B cell (primary cell): ENCODE measurements at places on chromosomes 3 and 15.
A peak's percentile ranks its signal among the peaks of the same experiment; 100 is the strongest.

- H3K27ac ChIP-seq = no peak overlapping the region
- no peak overlapping the region for H3K4me3 ChIP-seq
- no peaks in the 10 kb centered on the region for H3K36me3 ChIP-seq
- no peaks in the 10 kb centered on the region for H3K27me3 ChIP-seq
These were observed 42.5 kb downstream of the HERC1 start for GRCh38 chr15:63791228-63791627.

- H3K36me3 ChIP-seq = no peaks in the 10 kb centered on the region
- no peaks in the 10 kb centered on the region for H3K4me1 ChIP-seq
- DNase-seq = no peak
- no peaks in the 10 kb centered on the region for H3K27me3 ChIP-seq
These were observed 5.4 kb upstream of the CRBN start for GRCh38 chr3:3184876-3185275.

- no peak overlapping the region for H3K27ac ChIP-seq
- no peaks in the 10 kb centered on the region for H3K27me3 ChIP-seq
- no peaks in the 10 kb centered on the region for H3K4me1 ChIP-seq
- H3K4me3 ChIP-seq = no peak overlapping the region
- no peaks in the 10 kb centered on the region for H3K36me3 ChIP-seq
These were observed 251.7 kb downstream of the KCNMB2 start for GRCh38 chr3:178787960-178788359.

- peak overlapping the region; percentile 19 for H3K27ac ChIP-seq
- no peaks in the 10 kb centered on the region for H3K36me3 ChIP-seq
- H3K4me1 ChIP-seq = peaks cover 32% of the 10 kb centered on the region
- H3K27me3 ChIP-seq = no peaks in the 10 kb centered on the region
These were observed 2.9 kb downstream of the SMARCC1 start for GRCh38 chr3:47778746-47779145.

- DNase-seq = no peak
- H3K27ac ChIP-seq = no peak overlapping the region
- H3K36me3 ChIP-seq = peaks cover 39% of the 10 kb centered on the region
- H3K4me1 ChIP-seq = peaks cover 18% of the 10 kb centered on the region
These were observed 2.0 kb downstream of the TMEM62 start for GRCh38 chr15:43135351-43135750.

DNA sequence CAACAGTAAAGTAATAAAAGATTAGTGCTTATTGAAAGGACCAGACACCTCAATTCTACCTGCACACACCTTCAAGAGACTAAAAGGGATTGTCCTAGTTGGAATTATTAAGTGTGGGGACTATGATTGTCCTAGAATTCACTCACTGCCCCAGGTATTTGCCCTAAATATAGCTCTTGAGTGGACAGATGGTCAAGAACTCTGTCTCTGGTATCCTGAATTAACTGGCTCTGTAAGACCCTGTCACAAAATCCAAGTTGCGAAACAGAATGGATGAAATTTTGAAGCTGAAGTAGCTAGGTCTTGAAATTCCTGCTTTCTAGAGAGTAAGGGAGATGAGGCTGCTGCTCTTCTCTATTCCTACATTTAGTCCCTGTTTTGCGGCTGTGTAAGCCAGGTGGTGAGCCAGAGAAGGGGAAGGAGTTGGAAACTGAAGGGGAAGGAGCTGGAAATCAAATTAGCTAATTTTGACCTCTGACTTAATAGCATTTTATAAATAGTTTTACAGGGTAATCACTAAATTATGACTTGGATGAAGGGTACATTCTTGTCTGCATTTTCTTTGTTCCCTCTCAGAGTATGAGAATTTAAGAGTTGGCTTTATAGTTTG lies 34.5 kb downstream of the KBTBD12 start:
- H3K27me3 ChIP-seq = no peaks in the 10 kb centered on the region
- no peak overlapping the region for H3K4me3 ChIP-seq
- H3K4me1 ChIP-seq = no peaks in the 10 kb centered on the region
- no peak for DNase-seq
- H3K36me3 ChIP-seq = no peaks in the 10 kb centered on the region

DNA sequence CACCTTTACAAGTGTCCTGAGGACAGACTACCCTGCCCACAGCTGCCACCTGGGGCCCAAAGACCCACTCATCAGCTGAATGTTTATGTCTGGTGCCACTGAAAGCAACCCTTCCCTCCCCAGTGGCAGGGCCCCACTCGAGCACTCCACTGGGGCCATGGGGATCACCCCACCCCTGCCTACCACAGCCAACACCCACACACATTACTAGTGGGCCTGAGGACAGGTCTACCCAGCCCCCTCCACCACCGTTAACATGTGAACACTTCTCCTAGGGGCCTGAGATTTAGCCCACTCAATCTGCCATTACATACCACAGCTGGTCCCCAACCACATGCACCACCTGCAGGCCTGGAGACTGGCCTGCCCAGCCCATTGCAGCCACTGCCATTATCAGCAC lies 52.3 kb downstream of the ADAM10 start:
- no peak for DNase-seq
- no peak overlapping the region for H3K27ac ChIP-seq
- no peaks in the 10 kb centered on the region for H3K27me3 ChIP-seq
- H3K4me1 ChIP-seq = no peaks in the 10 kb centered on the region

DNA sequence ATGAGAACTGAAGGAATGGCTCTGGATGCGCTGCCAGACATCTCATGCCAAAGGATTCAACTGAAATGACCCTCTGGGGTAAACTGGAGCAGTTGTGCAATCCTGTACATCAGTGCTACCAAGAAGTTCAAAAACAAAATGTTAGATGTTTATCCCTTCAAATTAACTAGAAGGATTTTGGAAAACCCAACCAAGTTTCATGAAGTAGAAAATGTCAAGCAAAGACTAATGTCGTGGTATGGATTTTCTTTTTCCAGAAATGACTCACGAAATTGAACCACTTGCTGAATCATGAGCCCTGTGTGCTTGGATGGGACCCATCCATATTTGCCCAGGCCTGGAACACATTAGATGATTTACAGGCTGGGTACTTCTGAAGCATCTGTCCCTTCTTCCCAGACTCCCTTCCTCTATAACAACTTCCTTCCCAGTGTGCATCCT lies 101.6 kb downstream of the LRTM1 start:
- H3K27me3 ChIP-seq = no peaks in the 10 kb centered on the region
- H3K36me3 ChIP-seq = no peaks in the 10 kb centered on the region
- DNase-seq = no peak

DNA sequence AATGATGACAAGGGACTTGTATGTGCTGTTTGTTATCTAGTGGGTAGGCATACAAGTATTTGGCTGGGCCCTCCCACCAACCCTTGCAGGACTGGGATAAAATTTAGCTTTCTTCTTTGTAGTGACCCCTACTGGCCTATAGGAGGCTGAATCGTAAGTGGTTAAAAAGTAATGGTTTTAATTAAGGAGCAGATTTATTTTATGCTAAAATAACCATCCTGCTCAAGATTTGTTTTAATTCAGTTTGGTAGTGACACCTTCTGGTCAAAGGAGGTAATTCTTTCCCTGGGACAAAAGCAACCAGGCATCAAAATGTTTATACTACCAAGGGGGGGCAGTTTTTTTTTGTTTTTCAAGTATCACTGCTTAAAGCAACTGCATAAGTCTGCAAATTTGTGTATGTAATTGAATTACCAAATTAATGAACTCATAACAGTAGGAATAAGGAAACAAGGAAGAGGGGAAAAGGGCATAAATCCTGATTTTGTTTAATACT lies 70.7 kb downstream of the TOP2B start:
- H3K27ac ChIP-seq = no peak overlapping the region
- H3K4me1 ChIP-seq = no peaks in the 10 kb centered on the region
- peak; percentile 45 for DNase-seq

GRCh38 chr3:134516905-134517304 lies 31.0 kb downstream of the CEP63 start:
- H3K4me1 ChIP-seq = no peaks in the 10 kb centered on the region
- peaks cover 6% of the 10 kb centered on the region for H3K36me3 ChIP-seq
- H3K4me3 ChIP-seq = no peak overlapping the region
- no peak overlapping the region for H3K27ac ChIP-seq

DNA sequence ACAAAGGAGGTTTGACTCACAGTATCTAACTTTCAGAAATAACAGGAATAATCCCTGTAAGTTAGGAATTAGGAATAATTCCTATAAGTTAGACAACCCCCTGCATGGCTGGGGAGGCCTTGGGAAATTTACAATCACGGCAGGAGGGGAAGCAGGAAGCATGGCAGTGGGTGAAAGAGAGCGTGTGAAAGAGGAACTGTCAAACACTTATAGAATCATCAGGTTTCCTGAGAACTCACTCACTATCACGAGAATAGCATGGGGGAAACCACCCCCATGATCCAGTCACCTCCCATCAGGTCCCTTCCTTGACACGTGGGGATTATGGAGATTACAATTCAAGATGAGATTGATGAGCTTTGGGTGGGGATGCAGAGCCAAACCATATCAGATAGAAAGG lies 385.5 kb downstream of the IL20RB start:
- no peaks in the 10 kb centered on the region for H3K4me1 ChIP-seq
- no peak overlapping the region for H3K4me3 ChIP-seq
- no peaks in the 10 kb centered on the region for H3K36me3 ChIP-seq
- H3K27me3 ChIP-seq = no peaks in the 10 kb centered on the region
- no peak for DNase-seq

GRCh38 chr3:14425581-14426304 lies 23.3 kb downstream of the SLC6A6 start:
- H3K4me3 ChIP-seq = no peak overlapping the region
- H3K27me3 ChIP-seq = no peaks in the 10 kb centered on the region
- peak overlapping the region; percentile 98 for H3K27ac ChIP-seq
- no peaks in the 10 kb centered on the region for H3K36me3 ChIP-seq
- DNase-seq = peak; percentile 74
- peaks cover 77% of the 10 kb centered on the region for H3K4me1 ChIP-seq

GRCh38 chr3:163450698-163451097 lies 1627.6 kb downstream of the SI start:
- no peaks in the 10 kb centered on the region for H3K27me3 ChIP-seq
- no peak overlapping the region for H3K27ac ChIP-seq
- H3K4me1 ChIP-seq = no peaks in the 10 kb centered on the region
- no peaks in the 10 kb centered on the region for H3K36me3 ChIP-seq

- H3K27ac ChIP-seq = no peak overlapping the region
- H3K4me1 ChIP-seq = no peaks in the 10 kb centered on the region
- H3K4me3 ChIP-seq = no peak overlapping the region
- H3K36me3 ChIP-seq = no peaks in the 10 kb centered on the region
These were observed 6.1 kb upstream of the SLC25A38 start for GRCh38 chr3:39376959-39377634.

DNA sequence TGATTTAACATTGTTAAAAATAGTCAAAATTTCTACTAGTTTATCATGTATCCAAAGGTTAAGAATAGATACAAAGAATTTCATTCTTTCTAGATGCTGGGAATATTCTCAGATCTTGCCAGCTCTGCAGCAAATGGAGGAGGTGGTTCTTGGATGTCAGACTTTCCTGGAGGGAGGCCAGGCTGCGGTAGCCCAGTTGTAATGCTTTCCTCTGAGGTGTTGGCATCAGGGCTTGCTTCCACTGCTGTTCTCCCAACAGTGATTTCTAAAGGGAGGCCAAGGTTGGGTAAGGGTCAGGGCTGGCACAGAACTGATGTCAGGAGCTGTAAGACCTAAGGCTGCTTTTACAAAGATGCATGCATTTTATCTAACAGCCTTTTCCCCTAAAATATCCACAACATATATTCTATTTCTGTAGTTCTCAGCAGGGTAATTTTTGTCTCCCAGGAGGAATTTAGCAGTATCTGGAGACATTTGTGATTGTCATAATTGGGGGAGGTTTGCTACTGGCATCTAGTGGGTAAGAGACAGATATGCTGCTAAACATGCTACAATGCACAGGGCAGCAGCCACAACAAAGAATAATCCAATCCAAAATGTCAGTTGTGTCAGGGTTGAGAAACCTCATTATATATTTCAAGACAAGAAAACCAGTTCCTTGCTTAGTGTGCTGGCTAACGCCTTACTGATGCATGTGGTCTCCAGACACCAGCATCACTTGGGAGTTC lies 42.0 kb upstream of the SPTSSB start:
- no peak overlapping the region for H3K27ac ChIP-seq
- no peaks in the 10 kb centered on the region for H3K27me3 ChIP-seq
- H3K4me1 ChIP-seq = no peaks in the 10 kb centered on the region
- no peaks in the 10 kb centered on the region for H3K36me3 ChIP-seq
